ENCODE measurements at places on chromosomes 2 and 18.

GRCh38 chr2:230564805-230565779, 147.6 kb upstream of the CAB39 start:
- DNase-seq, result peak; percentile 49

DNA sequence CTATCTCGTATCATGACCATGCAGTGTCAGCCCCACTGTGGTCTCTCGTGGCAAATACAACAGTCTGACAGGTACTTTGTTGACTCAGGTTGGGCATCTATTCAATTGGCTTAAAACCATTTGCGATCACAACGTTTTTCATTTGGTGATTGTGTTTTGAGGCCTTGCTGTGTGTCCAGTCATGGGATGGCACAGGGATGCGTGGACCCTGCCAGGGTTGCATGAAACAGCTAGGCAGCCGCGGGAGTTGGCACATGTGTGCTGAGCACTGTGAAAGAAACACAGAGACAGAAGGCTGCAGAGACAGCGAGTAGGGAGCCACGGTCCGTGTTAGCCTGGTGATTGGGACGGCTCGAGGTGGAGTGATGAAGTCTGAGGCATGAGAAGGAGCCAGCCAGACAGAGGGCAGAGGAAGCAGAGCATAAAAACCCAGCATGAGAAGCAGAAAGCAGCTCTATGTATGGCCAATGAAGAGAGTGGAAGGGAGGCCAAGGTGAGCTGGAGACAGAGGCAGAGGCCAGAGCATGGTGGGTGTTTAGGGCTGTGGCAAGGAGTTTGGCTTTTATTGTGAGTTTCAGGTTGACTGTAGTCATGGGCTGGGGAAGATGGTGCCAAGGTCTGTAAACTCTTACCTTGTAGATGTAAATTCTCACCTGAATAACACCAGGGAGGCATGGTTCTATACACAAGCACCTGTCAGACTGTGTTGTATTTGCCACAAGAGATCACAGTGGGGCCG, 31.8 kb upstream of the IL1R1 start:
- no peak for DNase-seq

DNA sequence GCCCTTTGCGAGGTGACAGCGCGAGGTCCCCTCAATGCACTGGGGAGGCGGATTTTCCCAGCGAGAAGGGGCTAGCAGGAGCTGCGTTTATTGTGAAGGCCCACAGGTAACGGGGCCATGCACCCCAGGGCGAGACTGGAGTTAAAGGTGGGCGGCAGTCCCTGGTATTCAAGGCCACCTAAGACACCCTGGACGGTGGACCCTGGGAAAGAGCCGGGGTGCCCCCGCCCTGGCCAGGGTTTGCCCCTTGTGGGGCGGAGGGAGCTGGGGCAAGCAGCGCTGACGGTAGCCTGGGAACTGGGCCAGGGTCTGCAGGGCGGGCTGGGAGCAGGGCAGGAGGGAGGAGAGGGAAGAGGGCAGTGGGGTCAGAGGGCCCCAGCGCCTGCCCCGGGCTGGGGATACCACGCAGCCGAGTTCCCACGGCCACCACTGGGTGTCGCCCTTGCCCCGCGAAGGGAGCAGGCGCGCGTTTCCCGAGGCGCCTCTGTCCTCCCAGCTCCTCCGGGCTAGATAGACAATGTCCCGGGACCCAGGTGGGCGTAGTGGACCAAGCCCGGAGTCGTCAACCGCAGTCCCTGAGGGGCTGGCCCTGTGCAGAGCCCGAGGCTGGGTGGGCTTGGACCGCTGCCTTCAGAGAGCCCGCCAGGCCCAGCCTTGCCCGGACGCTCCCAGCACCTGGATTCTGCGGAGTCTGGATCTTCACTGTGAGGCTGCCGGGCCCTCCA, 80.2 kb downstream of the SMAD4 start:
- peak; percentile 24 for DNase-seq

DNA sequence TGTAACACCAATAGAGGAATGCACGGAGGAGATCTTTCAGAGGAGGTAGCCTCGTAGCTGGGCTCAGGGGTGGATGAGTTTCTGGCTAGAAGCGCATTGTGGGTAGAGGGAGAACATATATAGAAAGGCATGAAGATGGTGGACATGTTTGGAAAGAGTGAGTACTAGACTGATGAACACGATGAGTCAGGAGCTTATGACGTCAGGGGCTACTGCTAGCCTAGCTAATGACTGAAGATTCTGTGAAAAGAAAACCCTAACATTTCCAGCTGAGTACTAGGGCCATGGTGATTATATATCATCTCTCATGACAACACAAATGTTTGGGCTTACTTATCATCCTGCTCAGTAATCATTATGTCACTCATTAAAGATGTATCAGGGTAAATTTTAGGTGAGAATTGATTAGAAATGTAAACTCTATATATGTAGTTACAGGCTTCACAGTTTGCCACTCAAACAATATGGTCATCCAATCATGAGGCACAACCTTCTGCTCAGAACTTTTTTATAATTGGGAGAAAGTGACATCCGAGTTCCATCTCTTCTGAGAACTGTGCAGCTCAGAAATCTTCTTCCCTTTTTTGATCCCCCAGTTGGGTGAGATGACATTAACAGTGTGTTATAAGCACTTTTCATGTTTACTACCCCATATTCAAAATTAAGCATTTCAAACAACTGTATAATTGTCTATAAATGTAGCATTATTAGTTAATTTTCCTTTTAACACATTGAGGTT, 22.2 kb upstream of the IL1RN start:
- DNase-seq, result no peak

DNA sequence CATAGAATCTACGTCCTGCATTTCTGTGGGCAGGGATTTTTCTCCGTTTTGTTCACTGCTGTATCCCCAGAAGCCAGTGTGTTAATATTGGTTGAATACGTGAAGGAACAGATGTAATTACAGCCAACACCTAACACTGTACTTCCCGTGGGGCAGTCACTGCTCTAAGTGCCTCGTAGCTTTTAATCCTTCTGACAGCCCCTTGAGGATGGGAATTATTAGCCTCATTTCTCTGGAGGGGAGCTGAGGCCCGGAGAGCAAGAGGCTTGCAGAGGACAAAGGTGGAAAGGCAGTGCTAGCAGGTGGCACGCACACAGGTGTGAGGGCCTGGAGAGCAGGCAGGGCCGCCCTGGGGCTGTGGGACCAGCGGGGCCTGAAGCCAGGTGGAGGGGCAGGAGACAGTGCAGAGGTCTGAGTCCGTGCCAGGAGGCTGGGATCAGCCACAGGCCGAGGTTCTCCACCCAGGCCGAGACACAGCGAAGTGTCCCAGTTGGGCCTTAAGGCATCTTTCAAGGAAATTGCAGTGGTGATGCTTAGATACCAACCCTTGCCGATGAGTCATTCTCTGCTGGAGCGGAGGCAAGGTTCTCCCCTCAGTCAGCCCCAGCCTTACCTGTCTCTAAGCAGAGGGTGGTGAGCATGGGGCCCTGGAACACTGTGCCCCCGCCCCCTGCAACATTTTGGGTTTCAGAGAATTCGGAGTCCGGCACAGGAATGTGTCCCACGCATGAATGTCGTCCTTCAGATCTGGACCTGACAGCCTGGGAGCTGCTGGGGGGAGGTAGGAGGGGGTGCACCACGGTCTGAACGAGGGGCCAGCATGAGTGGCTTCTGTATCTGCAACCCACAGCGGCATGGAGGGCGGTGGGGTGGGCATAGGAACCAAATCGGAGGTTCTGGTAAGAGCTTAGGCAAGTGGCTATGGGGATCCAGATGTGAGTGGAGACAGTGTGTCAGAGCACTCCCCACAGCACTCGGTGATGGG, 122.6 kb downstream of the GBX2 start:
- no peak for DNase-seq

DNA sequence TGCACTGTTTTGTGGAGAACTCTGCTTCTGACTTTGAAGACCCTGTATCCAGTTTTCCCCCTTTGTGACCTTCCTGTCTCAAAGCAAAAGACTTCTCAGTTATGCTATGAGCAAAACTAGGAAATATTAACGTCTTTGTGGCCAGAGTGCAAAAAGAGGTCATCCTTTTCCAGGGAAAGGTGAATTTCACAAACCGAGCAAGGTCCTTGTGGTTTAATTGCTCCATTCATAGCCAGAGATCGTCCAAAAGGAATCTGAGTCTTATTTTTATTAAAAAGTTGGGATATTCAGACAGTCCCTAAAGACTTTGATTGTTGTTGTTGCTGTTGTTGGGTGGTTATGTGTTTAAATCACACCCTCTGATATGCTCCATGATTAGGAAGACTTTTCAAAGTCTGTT, 77.4 kb downstream of the NAB1 start:
- DNase-seq, result no peak

GRCh38 chr18:57352761-57353136, 392 bp downstream of the ST8SIA3 start:
- no peak for DNase-seq

GRCh38 chr18:24426398-24427294, at the start of gene IMPACT:
Gene IMPACT, plus strand, starts transcription at chr18:24426670. Its CDS starts 87 bp downstream, at chr18:24426757.
- peak; percentile 72 for DNase-seq

DNA sequence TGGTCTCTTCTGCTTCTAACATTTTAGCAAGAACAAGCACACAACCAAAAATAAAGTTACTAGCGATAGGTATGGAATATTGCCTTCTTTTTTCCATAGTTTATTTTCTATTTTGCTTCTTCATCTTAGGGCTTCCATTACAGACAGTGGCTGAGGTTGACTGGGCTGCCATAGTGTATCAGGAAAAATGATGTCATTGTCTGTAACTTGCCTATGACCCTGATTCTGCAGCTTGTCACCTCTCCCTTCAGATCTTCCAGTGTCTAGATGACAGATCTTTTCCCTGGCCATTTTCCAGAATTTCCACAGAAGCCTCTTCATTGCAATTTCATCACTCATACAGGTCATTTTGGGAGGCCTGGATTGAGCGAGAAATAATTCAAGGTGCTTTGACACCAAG, 308.5 kb downstream of the EPHA4 start:
- no peak for DNase-seq

- no peak for DNase-seq
Observed at GRCh38 chr2:234885118-234885517, 66.7 kb upstream of the SH3BP4 start.

- DNase-seq, result no peak
Observed at GRCh38 chr2:111045771-111046444, 74.8 kb upstream of the BCL2L11 start.

- DNase-seq, result no peak
Observed at GRCh38 chr2:105934467-105934866, 189.8 kb downstream of the NCK2 start.

- DNase-seq, result no peak
Observed at GRCh38 chr18:63263444-63263843, 56.1 kb downstream of the BCL2 start.

GRCh38 chr2:24520175-24520574, 29.1 kb downstream of the NCOA1 start:
- no peak for DNase-seq

DNA sequence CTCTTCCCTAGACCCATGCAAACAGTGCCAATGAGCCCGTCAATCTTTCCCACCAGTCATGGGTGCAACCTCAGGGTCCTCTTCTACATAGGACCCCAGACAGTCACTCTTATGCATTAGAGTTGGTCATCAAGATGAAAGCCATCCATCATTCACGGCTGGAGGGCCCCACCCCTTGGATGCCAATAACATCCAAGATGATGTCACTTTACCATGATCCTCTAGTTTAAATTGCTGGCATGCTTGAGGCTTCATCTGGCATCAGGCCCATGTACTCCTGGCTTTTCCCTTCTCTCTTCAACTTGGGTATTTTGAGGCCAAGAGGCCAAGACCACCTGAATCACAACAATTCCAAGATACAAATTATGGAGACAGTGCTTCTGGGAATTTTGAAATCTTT, 91.1 kb upstream of the MAPK4 start:
- DNase-seq, result no peak

- DNase-seq, result no peak
Observed at GRCh38 chr2:237806334-237806733, 7.8 kb downstream of the RBM44 start.

DNA sequence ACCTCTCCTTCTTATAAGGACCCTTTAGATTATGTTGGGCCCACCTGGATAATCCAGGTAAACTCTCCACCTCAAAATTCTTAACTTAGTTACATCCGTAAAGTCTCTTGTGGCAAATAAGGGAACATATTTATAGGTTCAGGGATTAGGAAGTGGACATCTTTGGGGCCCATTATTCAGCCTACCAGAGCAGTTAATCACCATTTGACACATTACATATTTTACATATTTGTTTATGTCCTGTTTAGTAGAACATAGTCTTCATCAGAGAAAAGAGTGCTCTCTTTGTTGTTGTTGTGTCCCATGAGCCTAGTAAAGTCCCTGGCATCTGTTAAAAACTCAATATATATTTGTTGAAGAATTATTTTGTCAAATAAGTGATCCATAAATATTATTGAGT, 134.0 kb upstream of the SPATS2L start:
- DNase-seq, result no peak

- no peak for DNase-seq
Observed at GRCh38 chr2:152466041-152466440, 131.1 kb downstream of the FMNL2 start.

GRCh38 chr2:136175868-136176267, 57.9 kb upstream of the CXCR4 start:
- no peak for DNase-seq

- DNase-seq, result no peak
Observed at GRCh38 chr2:190270298-190270697, 49.3 kb downstream of the HIBCH start.

DNA sequence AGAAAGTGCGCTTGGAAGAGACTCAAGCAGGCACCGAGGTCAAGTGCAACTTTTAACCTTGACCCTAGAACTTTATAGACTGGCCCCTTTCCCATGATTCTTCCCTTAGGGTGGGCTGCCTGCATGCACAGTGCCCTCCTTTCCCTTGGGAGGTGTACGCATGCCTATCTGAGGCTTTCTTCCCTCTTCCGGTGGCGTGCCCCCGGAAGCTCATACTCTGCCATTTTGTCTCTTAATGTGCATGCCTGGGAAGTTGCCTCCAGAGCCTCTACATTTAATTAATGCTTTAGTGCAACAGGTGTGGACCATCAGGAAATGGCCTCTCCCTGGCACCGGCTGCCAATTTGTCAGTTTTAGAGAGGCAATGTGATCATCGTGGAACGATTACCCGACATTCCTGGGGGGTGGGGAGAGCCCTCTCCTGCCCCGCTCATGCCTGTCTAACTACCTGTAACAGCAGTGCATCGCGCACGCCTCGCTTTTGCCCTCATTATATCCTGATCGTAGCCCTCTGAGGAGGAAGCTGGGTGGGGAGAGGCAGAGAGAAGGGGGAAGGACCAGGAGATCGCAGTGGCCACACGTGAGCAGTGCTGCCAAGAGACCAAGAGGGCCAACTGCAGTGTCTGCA, 194.8 kb downstream of the TFCP2L1 start:
- DNase-seq, result no peak

GRCh38 chr2:58054264-58054663, 7.7 kb downstream of the VRK2 start:
- DNase-seq, result no peak

Measured in Kasumi-1 (cell line).